Hepatocyte (in vitro differentiated cells): ENCODE measurements at places on chromosomes 3 and 15. TPM values are rescaled to one million over a fixed set of nuclear protein-coding genes. Genes with fewer than 3 reads are reported as not detected.

OR5K2 gene
- polyA plus RNA-seq, result not detected in 2 replicates

DLEC1 gene
- 1.5 and 1.6 TPM in 2 replicates for polyA plus RNA-seq

DNA sequence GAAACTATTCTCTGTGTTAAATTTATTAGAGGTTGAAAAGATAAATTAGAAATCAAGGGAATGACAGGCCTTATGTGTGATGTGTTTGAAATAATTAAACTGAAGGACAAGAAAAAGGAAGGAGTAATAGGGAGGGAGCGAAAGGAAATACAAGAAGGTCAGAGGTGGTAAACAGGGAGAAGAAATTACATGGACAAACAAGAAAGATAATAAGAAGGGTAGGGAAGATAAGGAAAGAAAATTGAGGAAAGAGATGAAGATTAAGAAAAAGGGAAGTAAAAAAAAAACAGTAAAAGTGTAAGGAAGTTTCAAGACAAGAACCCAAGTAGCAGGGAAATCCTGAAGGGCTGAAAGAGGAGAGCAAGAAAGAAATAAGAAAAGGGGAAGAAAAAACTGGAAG lies 26.2 kb upstream of the ANXA2 start:
- H3K36me3 ChIP-seq, result no peaks in the 10 kb centered on the region
- peak overlapping the region; percentile 79 for H3K27ac ChIP-seq
- H3K4me1 ChIP-seq, result peaks cover 22% of the 10 kb centered on the region
- no peak overlapping the region for H3K4me3 ChIP-seq
- H3K27me3 ChIP-seq, result no peaks in the 10 kb centered on the region
- no peak for DNase-seq

- no peaks in the 10 kb centered on the region for H3K27me3 ChIP-seq
- H3K27ac ChIP-seq, result no peak overlapping the region
- H3K4me3 ChIP-seq, result no peak overlapping the region
- H3K4me1 ChIP-seq, result no peaks in the 10 kb centered on the region
- DNase-seq, result no peak
These were observed 302.7 kb downstream of the CTNNB1 start for GRCh38 chr3:41502023-41502422.
